ENCODE measurements at places on chromosomes 6 and 20. TPM values are rescaled to one million over a fixed set of nuclear protein-coding genes. Genes with fewer than 3 reads are reported as not detected.

HLA-DMB gene
- total RNA-seq, result 13.7 TPM

DEFB114 gene
- not detected for total RNA-seq

CNR1 gene
- total RNA-seq, result 25.6 TPM

GRCh38 chr20:4713401-4713800 is 8.3 kb upstream of the PRND start:
- no peaks in the 10 kb centered on the region for H3K27me3 ChIP-seq
- H3K36me3 ChIP-seq, result no peaks in the 10 kb centered on the region
- no peak overlapping the region for H3K4me3 ChIP-seq
- no peak overlapping the region for H3K27ac ChIP-seq

- H3K36me3 ChIP-seq, result peaks cover 12% of the 10 kb centered on the region
- no peak for DNase-seq
- H3K27me3 ChIP-seq, result no peaks in the 10 kb centered on the region
- H3K4me1 ChIP-seq, result peaks cover 2% of the 10 kb centered on the region
- H3K4me3 ChIP-seq, result no peak overlapping the region
Observed at GRCh38 chr6:157905590-157906342, 75.9 kb upstream of the SYNJ2 start.

Measured in spinal cord (tissue), 10 donors.